ENCODE measurements at places on chromosomes 11 and 22.

GRCh38 chr11:35163209-35163608, 24.2 kb downstream of the CD44 start:
- no peak for DNase-seq

- DNase-seq = no peak
These were observed 1223.6 kb downstream of the LRRC4C start for GRCh38 chr11:40235841-40236240.

DNA sequence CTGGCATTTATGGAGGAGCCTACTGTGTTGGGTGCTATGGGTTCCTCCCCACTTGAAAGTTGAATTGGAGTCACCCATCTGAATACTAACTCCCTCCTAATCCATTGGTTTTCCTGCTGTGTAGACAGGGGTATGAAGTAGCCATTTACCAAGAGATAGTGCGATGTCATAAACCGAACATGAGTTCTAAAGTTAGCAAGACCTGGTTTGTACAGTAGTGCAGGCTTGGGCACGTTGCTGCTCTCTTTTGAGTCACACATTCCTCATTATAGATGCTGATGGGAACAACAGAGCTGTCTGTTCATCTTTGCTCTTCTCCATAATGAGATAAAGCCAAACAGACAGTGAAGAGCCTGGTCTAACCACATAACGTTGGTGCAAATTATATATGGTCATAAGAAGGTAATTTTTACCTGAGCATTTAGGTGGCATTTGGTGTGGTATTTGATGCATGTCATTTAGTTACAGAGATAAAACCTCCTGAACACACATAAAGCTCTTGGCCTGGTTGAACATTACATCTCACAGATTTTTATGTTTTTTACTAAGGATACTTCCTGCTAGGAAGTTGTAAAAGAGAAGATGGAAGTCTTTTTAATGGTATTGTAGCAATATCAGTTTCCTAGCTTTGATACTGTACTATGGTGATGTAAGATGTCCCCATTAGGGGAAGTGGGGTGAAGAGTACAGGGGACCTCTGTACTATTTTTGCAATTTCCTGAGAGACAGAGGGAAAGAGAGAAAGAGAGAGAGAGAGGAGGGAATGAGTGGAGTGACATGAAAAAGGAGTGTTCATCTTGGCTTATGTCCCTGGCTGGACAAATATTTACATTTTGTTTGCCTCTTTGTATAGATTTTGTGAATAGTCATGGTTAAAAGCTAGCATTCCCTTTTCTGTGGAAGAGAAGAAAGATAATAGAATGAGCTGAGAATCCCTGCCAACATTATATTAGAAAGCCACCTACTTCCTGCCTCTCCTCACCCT, 27.9 kb downstream of the GRAP2 start:
- no peak for DNase-seq

- no peak for DNase-seq
These were observed 42.6 kb upstream of the TUB start for GRCh38 chr11:8038393-8038792.

DNA sequence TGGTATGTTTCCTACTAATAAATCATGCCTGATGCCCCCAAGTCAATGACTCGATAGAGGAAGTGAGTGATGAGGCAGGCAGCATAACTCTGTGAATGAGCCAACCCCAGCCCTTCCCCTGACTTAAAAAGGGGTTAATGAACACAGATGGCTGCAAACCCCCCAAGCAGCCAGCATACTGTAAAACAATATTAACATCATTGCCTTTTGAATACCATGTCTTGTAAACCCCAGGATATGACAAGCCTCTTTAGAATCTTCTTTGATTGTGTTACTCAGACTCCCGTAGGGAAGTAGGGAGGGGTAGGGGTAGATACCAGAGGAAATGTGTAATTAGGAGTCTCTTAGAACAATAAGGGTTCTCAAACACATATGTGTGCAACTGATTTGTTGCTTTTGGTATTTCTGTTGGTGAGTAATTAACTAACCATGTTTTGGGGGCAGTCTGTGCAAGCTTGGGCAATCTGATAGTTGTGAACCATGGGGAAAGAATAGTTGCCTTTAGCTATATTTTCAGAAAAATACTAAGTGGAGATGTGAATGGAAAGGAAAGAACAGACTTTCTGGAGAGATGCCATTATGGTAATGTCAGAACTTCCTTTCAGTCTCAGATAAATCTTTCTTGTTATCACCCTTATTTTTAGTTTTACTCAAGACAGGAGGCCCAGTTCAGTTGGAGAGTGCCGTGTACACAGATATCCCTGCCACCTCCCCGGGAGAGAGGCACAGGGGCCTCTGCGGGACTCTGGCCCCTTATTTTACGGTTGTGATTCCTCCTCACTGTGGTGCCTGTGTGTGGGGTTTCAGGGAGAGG, 701.8 kb downstream of the NTM start:
- DNase-seq = peak; percentile 99

- DNase-seq = no peak
These were observed 84.4 kb downstream of the CSTPP1 start for GRCh38 chr11:47020793-47021526.

- DNase-seq = no peak
These were observed 320.5 kb upstream of the ANO3 start for GRCh38 chr11:26011474-26011873.

Data from AG04449 (cell line).